Kidney glomerular epithelial cell (primary cell): ENCODE measurements at places on chromosomes 1 and 21.

GRCh38 chr21:28148400-28149064 is 844.1 kb downstream of the LTN1 start:
- DNase-seq, result no peak

- no peak for DNase-seq
Measured at GRCh38 chr1:116857092-116857491, 52.6 kb upstream of the PTGFRN start.

DNA sequence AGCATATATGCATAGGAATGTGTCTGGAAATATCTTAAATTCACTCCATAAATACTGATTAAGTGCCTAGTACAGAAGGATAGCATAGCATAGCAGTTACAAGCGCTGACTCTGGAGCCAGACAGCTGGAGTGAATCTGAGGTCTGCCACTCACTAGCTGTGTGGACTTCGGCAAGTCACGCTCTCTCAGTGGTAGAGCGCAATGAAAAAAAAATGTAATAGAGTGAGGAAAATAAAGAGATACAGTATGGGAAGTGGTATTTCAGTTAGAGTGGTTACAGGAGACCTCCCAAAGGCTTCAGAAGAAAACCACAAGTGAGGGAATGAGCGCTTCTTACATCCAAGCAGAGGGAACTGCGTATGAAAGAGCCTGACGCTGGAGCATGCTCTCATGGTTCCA is 338.9 kb upstream of the PRMT6 start:
- DNase-seq, result no peak

DNA sequence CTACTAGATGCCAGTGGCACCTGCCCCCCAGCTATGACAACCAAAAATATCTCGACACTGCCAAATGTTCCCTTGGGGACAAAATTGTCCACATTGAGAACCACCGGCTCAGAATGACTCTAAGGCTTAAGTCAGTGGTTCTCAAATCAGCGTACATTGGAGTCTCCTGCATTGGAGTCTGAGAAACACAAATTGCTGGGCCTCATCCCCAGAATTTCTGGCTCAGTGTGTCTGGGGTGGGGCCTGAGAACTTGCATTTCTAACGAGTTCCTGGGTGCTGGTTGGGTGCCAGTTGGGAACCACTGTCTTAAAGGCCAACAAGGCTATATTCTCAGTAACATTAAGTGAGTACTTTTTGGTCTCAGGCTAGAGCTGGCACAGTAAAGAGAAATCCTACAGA is 77.7 kb upstream of the GADD45A start:
- no peak for DNase-seq

- DNase-seq, result peak; percentile 4
Measured at GRCh38 chr1:174702011-174702410, 254.2 kb downstream of the GPR52 start.
